ENCODE measurements at places on chromosomes 2 and 18. TPM values are rescaled to one million over a fixed set of nuclear protein-coding genes. Genes with fewer than 3 reads are reported as not detected.

Gene TDRD15
- polyA plus RNA-seq, result not detected

Gene ABCG8
- not detected for polyA plus RNA-seq

Gene ANKRD44
- polyA plus RNA-seq, result 55.7 TPM

Gene CRYGD
- polyA plus RNA-seq, result not detected

Gene REL
- polyA plus RNA-seq, result 34.3 TPM

Gene IL1R1
- 2.7 TPM for polyA plus RNA-seq

Gene NCKAP5
- not detected for polyA plus RNA-seq

Gene ACMSD
- not detected for polyA plus RNA-seq

Gene ZNF516
- 8.6 TPM for polyA plus RNA-seq

DNA sequence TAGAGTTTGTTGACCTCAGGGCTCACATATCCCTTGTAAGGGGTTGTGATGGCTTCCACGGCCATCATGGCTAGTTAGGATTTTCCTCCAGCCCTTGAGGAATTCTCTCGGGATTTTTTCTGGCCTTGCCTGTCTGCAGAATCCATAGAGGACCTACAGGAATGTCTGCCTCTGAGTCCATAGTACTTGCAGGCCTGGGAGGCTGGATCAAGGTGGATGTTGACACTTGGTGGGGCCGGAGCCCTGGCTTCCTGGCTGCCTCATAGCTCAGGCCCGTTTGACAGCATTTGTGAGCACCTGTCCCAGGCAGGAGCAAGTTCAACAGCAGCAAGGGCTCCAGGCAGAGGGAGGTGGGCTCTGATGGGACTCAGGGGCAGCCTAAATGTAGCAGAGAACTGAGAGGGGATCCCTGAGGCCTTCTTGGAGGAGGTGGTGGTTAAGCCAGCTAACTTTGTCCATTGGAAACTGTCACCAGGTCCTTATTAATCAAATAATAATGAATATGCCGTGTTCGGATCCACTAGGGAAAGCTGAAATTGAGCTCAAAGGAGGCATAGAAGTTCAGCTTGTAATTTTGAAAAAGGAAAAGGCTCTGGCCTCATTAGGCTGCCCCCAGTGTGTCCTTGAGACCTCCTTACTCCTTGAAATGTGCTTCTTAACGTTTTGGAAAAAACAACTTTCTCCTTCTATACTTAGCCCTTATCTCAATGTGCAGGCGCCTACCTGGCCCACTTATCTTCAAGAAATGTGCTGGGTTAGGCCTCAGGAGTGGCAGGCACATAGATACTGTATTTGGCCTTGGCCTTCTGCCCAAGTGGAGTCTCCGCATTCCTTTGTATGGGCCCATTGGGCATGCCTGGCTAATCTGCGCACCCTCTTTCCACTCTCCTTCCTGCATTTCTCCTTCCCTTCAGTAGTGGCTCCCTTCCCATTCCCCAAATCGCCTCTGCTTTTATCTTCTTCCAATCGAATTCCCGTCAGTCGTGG lies 66.9 kb downstream of the HPCAL1 start:
- no peaks in the 10 kb centered on the region for H3K4me1 ChIP-seq
- H3K27ac ChIP-seq, result no peak overlapping the region
- no peak for DNase-seq
- no peak overlapping the region for H3K4me3 ChIP-seq
- H3K36me3 ChIP-seq, result peaks cover 34% of the 10 kb centered on the region
- H3K27me3 ChIP-seq, result no peaks in the 10 kb centered on the region

DNA sequence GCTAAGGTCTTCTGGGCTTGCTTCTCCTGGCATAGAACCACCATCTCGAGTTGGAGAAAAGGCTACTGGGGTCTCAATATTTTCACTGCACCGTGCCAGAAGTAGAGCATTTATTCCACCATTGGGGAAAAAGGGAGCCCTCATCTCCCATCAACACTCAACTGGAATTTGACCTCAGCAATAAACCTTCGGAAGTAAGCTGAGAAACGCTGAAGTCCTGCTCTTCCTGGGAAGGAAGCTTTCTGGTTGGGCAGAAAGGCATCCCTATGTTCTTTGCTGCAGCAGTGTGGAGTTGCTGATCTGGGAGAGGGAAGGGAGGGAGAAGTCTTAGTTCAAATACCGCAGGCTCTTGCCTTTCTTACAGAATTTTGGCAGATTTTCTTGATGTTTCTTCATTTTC lies 368.8 kb downstream of the NUP35 start:
- no peak overlapping the region for H3K27ac ChIP-seq
- no peak for DNase-seq
- H3K4me1 ChIP-seq, result no peaks in the 10 kb centered on the region

DNA sequence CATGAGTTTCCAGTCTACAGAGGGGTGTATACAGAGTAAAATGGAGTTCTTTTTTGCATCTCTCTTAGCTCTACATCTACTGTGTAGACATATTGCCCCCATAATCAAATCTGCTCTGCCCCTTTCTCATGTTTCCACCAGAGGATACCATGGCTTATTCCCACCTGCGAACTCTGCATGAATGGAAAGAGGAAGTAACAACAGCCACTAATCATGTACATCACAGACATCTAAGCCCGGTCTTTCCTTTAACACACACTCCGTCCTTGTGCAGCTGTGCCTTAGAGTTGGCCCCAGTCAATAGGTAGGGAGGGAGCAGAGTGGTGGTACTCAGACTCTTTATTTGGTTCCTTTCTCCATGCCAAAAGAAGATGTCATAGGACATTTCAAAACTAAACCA lies 147.3 kb upstream of the NRP2 start:
- DNase-seq, result no peak
- H3K36me3 ChIP-seq, result no peaks in the 10 kb centered on the region
- no peaks in the 10 kb centered on the region for H3K27me3 ChIP-seq
- H3K4me1 ChIP-seq, result peaks cover 9% of the 10 kb centered on the region
- H3K27ac ChIP-seq, result no peak overlapping the region

- no peaks in the 10 kb centered on the region for H3K4me1 ChIP-seq
- no peak overlapping the region for H3K27ac ChIP-seq
- no peaks in the 10 kb centered on the region for H3K27me3 ChIP-seq
- no peaks in the 10 kb centered on the region for H3K36me3 ChIP-seq
- H3K4me3 ChIP-seq, result no peak overlapping the region
- DNase-seq, result no peak
Observed at GRCh38 chr2:183359867-183360266, 235.6 kb downstream of the NUP35 start.

DNA sequence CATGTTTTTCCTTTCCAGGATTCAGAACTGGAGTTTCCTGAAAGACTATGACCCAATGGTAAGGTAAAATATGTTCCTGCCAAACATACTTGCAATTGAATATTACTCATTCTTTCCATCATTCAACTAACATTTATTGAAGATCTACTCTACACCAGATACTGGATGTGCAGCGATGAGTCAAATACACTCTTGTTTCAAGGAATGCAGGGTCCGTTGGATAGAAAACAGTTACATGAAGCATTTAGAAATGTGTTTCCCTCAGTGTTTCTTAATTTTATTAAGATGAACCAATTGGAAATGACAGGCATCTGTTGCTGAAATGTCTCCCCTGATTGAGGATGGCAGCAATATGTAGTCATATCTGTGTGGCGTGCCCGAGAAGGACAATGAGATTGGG lies 14.8 kb upstream of the SLC66A3 start:
- no peaks in the 10 kb centered on the region for H3K36me3 ChIP-seq
- no peaks in the 10 kb centered on the region for H3K27me3 ChIP-seq
- no peak for DNase-seq
- H3K27ac ChIP-seq, result no peak overlapping the region
- no peak overlapping the region for H3K4me3 ChIP-seq
- H3K4me1 ChIP-seq, result peaks cover 6% of the 10 kb centered on the region

GRCh38 chr18:48909721-48910120 lies 41.0 kb downstream of the SMAD7 start:
- no peaks in the 10 kb centered on the region for H3K4me1 ChIP-seq
- no peaks in the 10 kb centered on the region for H3K27me3 ChIP-seq
- no peak for DNase-seq
- H3K27ac ChIP-seq, result no peak overlapping the region
- no peaks in the 10 kb centered on the region for H3K36me3 ChIP-seq
- no peak overlapping the region for H3K4me3 ChIP-seq

GRCh38 chr2:145623136-145623535 lies 1103.2 kb upstream of the ZEB2 start:
- H3K4me3 ChIP-seq, result no peak overlapping the region
- no peak overlapping the region for H3K27ac ChIP-seq
- H3K4me1 ChIP-seq, result no peaks in the 10 kb centered on the region
- no peaks in the 10 kb centered on the region for H3K36me3 ChIP-seq

DNA sequence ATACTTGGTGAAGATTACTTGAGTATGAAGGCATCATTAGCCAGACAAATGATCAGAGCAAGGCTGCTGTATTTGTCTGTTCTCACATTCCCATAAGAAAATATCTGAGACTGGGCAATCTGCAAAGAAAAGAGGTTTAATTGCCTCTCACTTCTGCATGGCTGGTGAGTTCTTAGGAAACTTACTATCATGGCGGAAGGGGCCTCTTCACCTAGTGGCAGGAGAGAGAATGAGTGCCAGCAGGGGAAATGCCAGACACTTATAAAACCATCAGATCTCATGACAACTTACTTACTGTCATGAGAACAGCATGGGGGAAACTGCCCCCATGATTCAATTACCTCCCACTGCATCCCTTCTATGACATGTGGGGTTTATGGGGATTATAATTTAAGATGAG lies 452.3 kb downstream of the GALR1 start:
- DNase-seq, result no peak
- H3K4me3 ChIP-seq, result no peak overlapping the region
- peaks cover 2% of the 10 kb centered on the region for H3K27me3 ChIP-seq
- no peaks in the 10 kb centered on the region for H3K36me3 ChIP-seq
- no peak overlapping the region for H3K27ac ChIP-seq

- H3K27ac ChIP-seq, result no peak overlapping the region
- no peaks in the 10 kb centered on the region for H3K4me1 ChIP-seq
- no peak overlapping the region for H3K4me3 ChIP-seq
- no peaks in the 10 kb centered on the region for H3K27me3 ChIP-seq
- peaks cover 39% of the 10 kb centered on the region for H3K36me3 ChIP-seq
Observed at GRCh38 chr2:173248381-173248780, 106.3 kb upstream of the CDCA7 start.

GRCh38 chr2:58893656-58894351 lies 652.7 kb upstream of the FANCL start:
- no peak overlapping the region for H3K4me3 ChIP-seq
- H3K4me1 ChIP-seq, result no peaks in the 10 kb centered on the region
- no peaks in the 10 kb centered on the region for H3K27me3 ChIP-seq
- no peak for DNase-seq
- H3K36me3 ChIP-seq, result no peaks in the 10 kb centered on the region
- no peak overlapping the region for H3K27ac ChIP-seq

DNA sequence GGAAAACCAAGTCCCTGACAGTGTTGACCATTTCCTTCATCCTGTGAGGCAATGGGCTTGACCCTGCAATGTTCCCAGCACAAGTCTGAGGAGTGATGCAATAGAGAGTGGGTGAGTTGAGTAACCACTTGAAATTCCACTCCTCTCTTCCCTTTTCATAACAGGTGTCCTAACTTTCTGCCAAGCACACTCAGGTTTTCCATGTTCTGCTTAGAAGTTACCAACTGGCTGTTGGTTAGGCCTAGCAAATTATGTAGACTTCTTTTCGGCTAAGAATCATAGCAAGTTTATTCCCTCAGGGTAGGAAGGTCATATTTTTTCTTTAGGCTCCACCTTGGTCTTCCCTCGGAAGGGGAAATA lies 11.5 kb downstream of the GNLY start:
- H3K27me3 ChIP-seq, result no peaks in the 10 kb centered on the region
- H3K4me1 ChIP-seq, result peaks cover 100% of the 10 kb centered on the region
- peak overlapping the region; percentile 53 for H3K4me3 ChIP-seq
- no peaks in the 10 kb centered on the region for H3K36me3 ChIP-seq

- H3K4me1 ChIP-seq, result peaks cover 5% of the 10 kb centered on the region
- H3K27me3 ChIP-seq, result no peaks in the 10 kb centered on the region
- no peak overlapping the region for H3K27ac ChIP-seq
- no peaks in the 10 kb centered on the region for H3K36me3 ChIP-seq
- H3K4me3 ChIP-seq, result no peak overlapping the region
Observed at GRCh38 chr2:157891643-157892041, 15.5 kb upstream of the ACVR1 start.

DNA sequence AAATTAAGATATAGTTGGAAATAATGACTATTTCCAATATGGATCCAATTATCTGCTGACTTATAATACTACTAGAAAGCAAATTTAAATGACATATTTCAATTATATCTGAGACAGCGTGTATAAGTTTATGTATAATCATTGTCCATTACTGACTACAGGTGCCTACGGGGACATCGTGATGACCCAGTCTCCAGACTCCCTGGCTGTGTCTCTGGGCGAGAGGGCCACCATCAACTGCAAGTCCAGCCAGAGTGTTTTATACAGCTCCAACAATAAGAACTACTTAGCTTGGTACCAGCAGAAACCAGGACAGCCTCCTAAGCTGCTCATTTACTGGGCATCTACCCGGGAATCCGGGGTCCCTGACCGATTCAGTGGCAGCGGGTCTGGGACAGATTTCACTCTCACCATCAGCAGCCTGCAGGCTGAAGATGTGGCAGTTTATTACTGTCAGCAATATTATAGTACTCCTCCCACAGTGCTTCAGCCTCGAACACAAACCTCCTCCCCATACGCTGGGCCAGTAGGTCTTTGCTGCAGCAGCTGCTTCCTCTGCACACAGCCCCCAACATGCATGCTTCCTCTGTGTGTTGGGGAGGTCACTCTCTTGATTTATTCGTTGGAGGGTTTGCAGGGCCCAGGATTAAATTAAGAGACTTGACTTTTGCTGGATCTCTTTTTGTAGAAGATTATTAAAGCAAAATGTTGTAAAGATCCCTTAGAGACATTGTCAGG lies 194.4 kb downstream of the RPIA start:
- no peak overlapping the region for H3K4me3 ChIP-seq
- no peaks in the 10 kb centered on the region for H3K4me1 ChIP-seq
- no peaks in the 10 kb centered on the region for H3K36me3 ChIP-seq
- DNase-seq, result no peak
- H3K27me3 ChIP-seq, result no peaks in the 10 kb centered on the region
- H3K27ac ChIP-seq, result no peak overlapping the region

GRCh38 chr18:45444040-45444439 lies 171.2 kb upstream of the SLC14A2 start:
- H3K27ac ChIP-seq, result no peak overlapping the region
- H3K27me3 ChIP-seq, result no peaks in the 10 kb centered on the region
- H3K36me3 ChIP-seq, result no peaks in the 10 kb centered on the region
- H3K4me3 ChIP-seq, result no peak overlapping the region

GRCh38 chr2:854460-854859 lies 96.2 kb upstream of the SNTG2 start:
- H3K4me3 ChIP-seq, result no peak overlapping the region
- H3K36me3 ChIP-seq, result no peaks in the 10 kb centered on the region
- no peaks in the 10 kb centered on the region for H3K27me3 ChIP-seq
- H3K27ac ChIP-seq, result peak overlapping the region; percentile 30

DNA sequence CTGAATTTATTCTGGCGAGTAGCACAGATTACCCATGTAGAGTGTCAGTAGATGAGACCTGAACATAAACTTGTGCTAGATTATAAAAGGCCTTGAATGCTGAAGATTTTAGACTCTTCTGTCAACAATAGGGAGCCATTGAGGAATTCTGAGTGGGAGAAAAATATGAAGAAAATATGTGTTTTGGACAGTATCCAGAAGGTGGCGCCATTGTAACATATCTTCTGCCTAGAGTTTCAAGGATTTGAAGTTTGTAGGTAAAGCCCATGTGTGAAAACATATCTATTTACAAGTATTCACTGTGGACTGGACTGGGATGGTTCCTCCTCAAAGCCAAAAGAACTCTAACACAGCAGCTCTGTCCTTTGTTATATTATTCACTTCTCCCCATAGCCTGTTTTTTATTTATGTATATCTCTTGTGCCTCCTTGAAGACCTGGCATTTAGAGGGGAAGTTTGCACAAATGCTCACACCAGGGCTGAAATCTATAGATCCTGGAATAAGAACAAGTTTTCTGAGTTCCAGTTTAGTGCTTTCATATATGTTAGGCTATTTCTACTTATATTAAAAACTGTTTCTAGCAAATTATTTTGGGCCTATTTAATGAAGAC lies 124.9 kb downstream of the RDH14 start:
- no peaks in the 10 kb centered on the region for H3K27me3 ChIP-seq
- no peak overlapping the region for H3K27ac ChIP-seq
- H3K36me3 ChIP-seq, result no peaks in the 10 kb centered on the region
- DNase-seq, result no peak
- no peak overlapping the region for H3K4me3 ChIP-seq
